ENCODE measurements at places on chromosomes 1 and 21. TPM values are rescaled to one million over a fixed set of nuclear protein-coding genes. Genes with fewer than 3 reads are reported as not detected.

The CSTB gene
- 48.0 TPM for total RNA-seq

The KRTAP11-1 gene
- not detected for total RNA-seq

The MYOM3 gene
- not detected for total RNA-seq

The FDPS gene
- 194 TPM for total RNA-seq

The S1PR1 gene
- total RNA-seq, result 118 TPM

The PRMT6 gene
- 26.8 TPM for total RNA-seq

The CBR3 gene
- total RNA-seq, result 7.9 TPM

The VSIG8 gene
- total RNA-seq, result not detected

The ZNF697 gene
- 0.72 TPM for total RNA-seq

The NPL gene
- 12.3 TPM for total RNA-seq

The CAPN8 gene
- not detected for total RNA-seq

The RRP15 gene
- total RNA-seq, result 46.1 TPM

The ACTL8 gene
- not detected for total RNA-seq

The SPRR3 gene
- not detected for total RNA-seq

The NCF2 gene
- 4.6 TPM for total RNA-seq

The RABGAP1L gene
- 41.7 TPM for total RNA-seq

The LCE3D gene
- not detected for total RNA-seq

The SMPDL3B gene
- 0.27 TPM for total RNA-seq

The FCRL3 gene
- total RNA-seq, result 8.5 TPM

The LEMD1 gene
- 0.55 TPM for total RNA-seq

The RNU1-4 gene
- 1,293 TPM for total RNA-seq

The C1orf185 gene
- not detected for total RNA-seq

Data from CD8-positive, alpha-beta memory T cell (primary cell).